ENCODE measurements at places on chromosomes 2 and 18.
A peak's percentile ranks its signal among the peaks of the same experiment; 100 is the strongest.

DNA sequence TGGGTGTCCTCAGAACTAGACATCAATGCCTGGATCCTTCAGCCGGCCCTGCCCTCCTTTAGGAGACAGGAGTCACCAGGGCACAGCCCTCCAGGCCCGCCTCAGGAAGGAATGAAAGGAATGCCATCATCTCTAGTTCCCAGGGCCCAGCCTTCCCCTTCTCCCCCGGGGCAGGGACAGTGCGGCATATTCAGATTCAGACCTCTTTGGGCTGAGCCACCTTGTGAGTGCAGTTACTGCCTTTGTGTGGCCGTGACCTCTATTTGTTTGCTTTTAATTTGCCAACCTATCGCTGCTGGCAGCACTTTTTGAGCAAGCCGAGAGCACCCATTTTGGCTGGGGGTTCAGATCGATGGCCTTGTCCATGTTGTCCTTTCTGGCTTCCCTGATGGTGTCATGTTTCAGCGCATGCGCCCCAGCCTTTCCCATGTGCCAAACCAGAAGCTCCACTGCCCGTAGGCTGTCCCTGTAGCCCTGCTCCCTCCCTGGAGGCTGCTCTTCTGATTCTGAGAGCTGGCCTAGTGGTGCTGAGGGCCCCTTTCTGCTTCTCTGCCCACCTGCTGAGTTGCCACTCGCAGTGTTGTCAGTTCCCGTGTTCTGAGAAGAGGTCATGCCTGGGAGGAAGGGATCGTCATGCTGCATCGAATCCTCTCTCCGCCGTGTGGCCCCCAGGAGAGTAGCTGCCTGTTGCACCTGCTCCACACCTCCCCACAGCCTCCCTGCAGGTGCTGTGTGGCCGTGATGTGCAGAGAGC lies 10.9 kb downstream of the ANKRD23 start:
- peak; percentile 85 for DNase-seq

DNA sequence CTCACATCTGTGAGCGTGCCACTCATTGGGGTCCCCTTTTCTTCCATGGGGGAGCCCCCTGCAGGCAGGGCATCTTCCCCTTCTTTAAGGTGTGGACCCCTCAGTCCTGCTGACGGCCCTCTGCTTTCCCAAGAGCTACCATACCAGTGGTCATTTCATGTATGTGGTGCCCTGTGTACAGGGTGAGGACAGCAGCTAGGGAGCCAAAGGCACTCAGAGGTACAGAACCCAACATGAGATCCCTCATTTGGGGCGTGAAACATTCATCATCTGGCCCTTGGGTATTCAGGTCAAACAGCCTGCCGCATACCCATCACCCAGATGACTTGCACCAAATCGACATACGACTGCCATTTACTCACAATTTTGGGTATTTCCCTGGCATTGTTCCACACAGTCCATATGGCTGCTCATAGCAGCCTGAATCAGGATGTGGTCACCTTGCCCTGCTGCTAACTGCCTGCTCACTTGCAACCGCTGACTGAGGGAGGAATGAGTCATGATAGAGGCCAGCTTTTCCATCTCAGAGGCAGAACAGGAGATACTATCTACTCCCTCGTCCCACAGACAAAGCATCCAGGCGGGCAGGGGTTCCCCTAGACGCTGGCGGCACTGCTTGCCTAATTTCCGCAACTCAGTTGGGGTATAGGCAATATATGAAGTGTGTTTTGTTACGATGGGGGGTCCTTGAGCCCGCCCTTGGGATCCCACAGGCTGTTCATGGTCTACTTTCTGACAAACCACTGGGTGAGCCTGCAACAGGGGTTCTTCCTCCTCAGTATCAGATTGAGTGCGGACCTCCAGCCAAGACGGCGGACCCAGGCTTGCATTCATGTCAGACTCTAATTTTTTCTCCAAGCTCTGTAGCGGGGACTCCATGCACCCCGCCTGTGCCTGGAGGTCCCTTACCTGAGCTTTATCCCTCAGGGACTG lies 228.6 kb downstream of the SATB2 start:
- no peak for DNase-seq

- no peak for DNase-seq
Measured at GRCh38 chr18:55634545-55634944, 46.6 kb upstream of the TCF4 start.

- no peak for DNase-seq
Measured at GRCh38 chr2:29479401-29479800, 364.2 kb downstream of the CLIP4 start.

DNA sequence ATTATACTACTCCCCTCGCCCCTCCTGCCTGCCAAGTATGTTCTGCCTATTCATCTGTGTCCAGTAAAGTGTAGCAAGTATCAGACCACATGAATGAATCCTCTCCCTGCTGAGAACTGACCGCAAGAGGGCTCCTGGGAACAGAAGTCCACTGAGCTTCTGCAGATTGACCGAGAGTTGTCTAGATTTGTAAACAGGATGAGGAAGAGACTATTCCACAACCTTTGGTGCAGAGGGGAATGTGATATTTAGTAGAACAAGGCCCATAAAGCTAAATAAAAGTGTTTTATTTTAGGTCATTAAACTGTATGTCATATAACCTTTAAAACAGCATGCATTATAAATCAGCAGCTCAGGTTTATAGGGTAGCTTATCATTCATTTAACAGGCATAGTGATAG lies 377.0 kb downstream of the DCC start:
- DNase-seq, result no peak

DNA sequence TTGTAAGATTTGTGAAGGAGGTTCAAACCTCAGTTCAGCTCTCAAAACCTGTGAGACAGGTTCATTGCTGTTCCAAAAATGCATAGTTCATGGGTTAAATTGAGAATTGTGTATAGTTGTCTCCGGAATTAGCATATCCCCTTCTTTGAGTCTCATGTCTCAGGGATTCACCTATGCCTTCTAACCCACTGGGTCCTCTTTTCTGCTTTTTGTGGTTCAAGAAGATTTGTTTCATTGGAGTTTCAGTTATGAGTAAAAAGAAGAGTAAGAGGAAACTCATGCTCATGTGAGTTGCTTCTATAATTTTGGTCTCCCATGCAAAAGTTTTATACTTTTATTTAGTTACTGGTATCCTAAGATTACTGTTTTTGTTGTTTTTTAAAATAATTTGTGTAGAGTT lies 1219.8 kb upstream of the ZEB2 start:
- no peak for DNase-seq

DNA sequence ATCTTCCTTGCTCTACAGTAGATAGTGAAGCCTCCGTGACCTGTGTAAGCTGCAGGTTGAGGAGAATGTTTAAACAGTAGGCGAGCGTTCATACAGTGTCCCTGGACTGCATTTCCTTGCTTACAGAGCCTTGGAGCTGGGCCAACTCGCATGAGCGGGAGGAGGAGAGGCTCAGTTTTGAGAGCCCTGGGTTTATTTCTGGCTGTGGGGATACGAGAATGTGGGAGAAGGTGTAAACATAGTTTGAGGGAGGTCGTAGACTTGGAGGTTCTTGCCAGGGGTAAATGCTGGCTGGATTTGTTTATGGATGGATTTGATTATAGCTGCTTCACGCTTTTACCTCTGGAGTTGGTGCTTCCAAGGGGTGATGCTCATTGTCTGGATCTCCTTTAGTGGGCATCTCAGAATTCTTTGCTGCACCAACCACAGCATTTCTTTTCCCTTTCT lies 20.8 kb downstream of the CRIM1 start:
- peak; percentile 91 for DNase-seq

DNA sequence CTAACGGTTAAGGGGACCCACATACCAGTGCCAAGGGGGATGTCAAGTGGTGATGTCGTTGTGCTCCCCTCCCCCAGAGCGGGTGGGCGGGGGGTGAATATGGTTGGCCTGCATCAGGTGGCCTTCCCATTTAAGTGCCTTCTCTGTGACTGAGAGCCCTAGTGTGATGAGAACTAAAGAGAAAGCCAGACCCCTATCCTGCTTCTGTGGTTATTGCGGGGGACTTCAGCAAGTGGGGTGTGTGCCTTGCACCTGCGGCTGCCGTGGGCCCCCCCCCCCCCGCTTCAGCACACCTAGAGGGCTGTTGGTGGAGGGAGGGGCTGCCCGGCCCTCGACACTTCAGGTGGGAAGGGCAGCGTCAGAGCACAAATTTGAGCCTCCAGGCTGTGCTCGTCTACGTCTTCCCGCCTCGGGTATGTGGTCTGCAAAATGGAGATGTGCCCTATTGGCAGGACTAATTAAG lies 6.1 kb downstream of the CTDSP1 start:
- no peak for DNase-seq

DNA sequence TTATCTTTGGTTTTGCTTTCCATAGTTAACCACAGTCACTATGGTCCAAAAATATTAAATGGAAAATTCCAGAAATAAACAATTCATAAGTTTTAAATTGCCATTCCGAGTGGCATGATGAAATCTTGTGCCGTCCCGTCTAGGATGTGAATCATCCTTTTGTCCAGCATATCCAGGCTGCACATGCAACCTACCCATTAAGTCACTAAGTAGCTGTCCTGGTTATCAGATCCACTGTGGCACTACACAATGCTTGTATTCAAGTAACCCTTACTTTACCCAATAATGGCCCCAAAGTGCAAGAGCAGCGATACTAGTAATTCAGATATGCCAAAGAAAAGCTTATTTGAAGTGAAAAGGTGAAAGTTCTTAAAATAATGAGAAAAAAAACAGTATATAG lies 10.7 kb downstream of the USP34 start:
- no peak for DNase-seq
